ENCODE measurements at places on chromosomes 2 and 18.
A peak's percentile ranks its signal among the peaks of the same experiment; 100 is the strongest.

GRCh38 chr18:629269-630150 is 27.9 kb upstream of the TYMS start:
- DNase-seq = no peak

DNA sequence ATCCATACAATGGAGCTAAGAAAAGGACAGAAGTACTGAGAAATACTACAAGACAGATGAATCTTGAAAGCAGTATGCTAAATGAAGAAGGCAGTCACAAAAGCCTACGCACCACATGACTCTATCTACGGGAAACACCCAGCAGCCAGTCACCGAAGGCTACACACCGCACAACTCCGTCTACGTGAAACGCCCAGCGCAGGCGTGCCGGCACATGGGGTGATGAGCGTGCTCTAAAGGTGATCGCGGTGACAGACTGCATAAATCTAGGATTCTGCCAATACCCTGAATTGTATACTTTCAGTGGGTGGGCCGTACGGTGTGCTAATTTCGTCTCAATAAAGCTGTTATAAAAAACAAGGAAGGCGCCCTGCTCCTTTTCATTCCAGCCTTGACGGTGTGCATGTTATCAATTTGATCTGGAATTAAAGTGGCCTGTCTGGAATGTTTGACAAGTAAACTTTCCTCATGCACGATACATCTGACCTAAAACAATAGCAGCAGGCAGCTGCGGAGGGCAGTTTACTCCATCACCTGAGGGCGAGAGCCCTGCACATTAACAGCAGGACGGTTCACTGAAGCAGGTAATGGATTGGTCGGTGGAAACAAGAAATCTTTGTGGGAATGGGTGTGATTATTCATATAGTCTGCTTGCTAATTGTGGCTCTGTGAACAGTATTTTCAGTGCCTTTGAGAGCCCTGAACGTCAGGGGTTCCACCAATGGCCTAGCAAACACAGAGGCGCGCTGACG is 86.2 kb upstream of the SALL3 start:
- no peak for DNase-seq

- no peak for DNase-seq
These were observed 83.4 kb downstream of the TPGS2 start for GRCh38 chr18:36745219-36745975.

- no peak for DNase-seq
These were observed 227.2 kb upstream of the HS6ST1 start for GRCh38 chr2:128545829-128546228.

GRCh38 chr2:154386186-154386585 is 312.3 kb upstream of the KCNJ3 start:
- no peak for DNase-seq

DNA sequence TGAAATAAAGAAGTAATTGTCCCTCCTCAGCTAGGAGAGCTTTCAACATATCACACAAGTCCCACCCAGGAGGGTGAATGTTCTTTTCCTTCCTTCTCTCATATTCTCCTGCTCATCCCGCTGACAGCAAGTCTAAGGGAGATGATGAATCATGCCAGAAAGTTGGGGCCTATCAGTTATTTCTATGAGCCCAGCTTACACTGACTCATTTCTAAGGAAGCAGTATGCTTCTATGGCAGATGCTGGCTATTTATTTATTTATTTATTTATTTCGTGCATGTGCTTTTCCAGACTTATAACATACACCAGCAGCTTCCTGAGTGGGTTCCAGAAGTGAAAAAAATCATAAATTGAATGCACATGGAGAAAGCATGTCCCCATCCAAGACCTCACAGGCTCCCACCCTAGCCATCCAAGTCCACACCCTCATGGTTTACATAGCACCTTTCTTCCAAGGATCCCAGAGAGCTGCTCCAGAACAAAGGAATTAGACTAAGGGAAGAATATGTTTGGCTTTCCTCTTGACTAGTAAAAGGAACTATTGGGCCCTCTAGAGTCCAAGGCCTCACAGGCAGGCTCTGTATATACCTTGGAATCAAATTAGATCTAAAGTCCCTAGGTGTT is 1074.2 kb upstream of the ZEB2 start:
- DNase-seq = peak; percentile 73

DNA sequence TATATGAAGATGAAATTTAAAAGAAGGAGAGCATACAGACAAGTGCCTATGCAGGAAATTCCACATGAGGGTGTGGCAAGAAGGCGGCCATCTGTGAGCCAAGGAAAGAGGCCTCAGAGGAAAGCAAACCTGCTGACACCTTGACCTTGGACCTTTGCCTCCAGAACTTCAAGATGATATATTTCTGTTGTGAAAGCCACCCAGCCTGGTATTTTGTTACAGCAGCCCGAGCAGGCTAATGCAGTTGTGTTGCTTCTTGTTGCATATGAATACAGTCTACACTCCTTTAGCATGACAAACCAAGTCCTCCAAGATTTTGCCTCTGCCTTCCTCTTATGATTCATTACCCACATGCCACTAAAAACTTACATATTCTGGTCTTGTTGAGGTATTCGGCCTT is 374.8 kb upstream of the TRIB2 start:
- DNase-seq = no peak

DNA sequence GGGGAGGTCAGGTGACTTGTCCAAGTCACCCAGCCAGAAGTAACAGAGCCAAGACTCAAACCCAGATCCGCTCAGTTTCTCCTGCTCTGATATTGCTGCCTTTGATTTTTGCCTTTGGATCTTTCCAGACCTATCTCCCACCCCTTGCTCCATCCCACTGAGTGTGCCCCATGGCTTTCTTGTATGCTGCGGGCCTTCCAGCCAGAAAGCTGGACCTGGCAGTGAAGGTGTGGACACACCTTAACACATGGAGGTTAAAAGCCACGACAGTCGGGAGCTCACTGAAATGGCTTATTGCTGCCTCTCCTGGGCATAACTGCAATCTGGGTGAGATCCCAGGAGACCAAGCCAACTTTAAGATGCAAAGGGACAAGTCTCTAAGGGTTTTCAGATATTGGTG is 86.7 kb downstream of the LONRF2 start:
- no peak for DNase-seq

DNA sequence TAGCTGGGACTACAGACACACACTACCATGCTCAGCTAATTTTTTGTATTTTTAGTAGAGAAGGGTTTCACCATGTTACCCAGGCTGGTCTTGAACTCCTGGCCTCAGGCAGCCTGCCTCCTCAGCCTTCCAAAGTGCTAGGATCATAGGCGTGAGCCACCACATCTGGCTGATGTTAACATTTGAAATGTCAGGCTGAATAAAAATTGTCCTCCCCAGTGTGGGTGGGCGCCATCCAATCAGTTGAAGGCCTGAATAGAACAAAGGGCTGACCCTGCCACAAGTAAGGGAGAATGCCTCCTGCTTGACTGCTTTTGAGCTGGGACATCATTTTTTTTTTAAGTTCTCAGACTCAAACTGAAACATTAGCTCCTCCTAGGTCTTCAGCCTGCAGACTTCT is 21.0 kb upstream of the RHOB start:
- DNase-seq = no peak

- DNase-seq = no peak
These were observed 7.2 kb upstream of the SLC40A1 start for GRCh38 chr2:189587780-189588179.

GRCh38 chr2:194116861-194117260 is 1540.2 kb upstream of the SLC39A10 start:
- DNase-seq = no peak

GRCh38 chr18:6341709-6342108 is 73.0 kb downstream of the L3MBTL4 start:
- DNase-seq = no peak

GRCh38 chr2:189515264-189515663 is 65.3 kb downstream of the SLC40A1 start:
- DNase-seq = no peak

DNA sequence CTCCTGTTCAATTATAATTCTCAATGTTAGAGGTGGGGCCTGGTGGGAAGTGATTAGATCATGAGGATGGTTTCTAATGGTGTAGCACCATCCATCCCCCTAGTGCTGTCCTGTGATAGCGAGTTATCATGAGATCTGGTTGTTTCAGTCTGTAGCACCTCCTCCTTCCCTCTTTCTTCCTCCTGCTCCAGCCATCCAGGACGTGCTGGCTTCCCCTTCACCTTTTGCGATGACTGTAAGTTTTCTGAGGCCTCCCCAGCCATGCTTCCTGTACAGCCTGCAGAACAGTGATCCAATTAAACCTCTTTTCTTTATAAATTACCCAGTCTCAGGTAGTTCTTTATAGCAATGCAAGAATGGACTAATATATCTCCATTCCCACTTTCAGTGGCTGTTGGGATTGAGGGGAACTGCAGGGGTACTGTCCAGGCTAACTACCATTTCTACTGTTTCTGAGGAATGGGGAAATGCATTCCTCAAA is 19.2 kb downstream of the SPIRE1 start:
- DNase-seq = no peak

DNA sequence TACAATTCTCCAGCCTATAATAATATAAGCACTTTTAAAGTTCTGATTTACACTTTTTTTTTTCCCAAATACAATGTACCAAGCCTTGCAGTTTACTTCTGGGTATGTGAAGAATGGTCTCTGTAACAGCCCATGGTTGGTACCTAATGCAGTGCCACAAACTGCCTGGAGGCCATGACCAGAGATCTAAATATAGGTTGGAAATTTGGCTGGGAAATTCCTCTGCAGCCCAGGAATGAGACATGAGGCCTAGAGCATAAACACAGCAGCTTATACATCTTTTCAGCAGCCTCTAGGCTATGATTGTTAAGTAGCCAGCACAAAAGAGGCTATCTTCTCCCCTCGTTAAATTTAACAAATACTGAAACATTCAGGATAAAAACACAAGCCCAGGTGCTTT is 432.0 kb upstream of the FAM98A start:
- no peak for DNase-seq

GRCh38 chr2:147348931-147349555 is 495.8 kb upstream of the ACVR2A start:
- no peak for DNase-seq

- peak; percentile 56 for DNase-seq
These were observed at the start of gene HNMT for GRCh38 chr2:137964066-137964858. Gene HNMT (plus strand): TSS chr2:137964473. CDS start chr2:137964492, 19 bp downstream.

All from muscle of arm (tissue), 14 donors.